ENCODE measurements at places on chromosomes 12 and 14. TPM values are rescaled to one million over a fixed set of nuclear protein-coding genes. Genes with fewer than 3 reads are reported as not detected.

- DNase-seq = peak; percentile 60
Measured at GRCh38 chr14:24815543-24815942, 181.6 kb upstream of the GZMB start.

DNA sequence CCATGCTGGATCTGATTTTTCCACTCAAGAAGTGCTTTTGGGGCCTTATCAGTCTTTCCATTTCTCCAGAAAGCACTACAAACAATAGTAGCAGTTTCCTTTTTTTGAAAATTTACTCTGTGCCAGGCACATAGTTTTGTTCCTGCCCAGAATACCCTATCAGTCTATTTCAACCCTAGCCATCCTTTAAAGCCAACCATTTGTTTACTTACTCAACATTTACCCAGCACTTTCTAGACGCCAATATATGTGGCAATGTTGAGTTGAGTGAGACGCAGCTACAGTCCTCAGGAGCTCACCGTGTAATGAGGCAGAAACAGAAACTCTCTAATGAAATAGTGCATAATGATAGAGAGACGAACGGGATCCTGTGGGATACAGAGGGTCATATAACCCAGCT, 32.9 kb upstream of the CHST11 start:
- DNase-seq = no peak

DNA sequence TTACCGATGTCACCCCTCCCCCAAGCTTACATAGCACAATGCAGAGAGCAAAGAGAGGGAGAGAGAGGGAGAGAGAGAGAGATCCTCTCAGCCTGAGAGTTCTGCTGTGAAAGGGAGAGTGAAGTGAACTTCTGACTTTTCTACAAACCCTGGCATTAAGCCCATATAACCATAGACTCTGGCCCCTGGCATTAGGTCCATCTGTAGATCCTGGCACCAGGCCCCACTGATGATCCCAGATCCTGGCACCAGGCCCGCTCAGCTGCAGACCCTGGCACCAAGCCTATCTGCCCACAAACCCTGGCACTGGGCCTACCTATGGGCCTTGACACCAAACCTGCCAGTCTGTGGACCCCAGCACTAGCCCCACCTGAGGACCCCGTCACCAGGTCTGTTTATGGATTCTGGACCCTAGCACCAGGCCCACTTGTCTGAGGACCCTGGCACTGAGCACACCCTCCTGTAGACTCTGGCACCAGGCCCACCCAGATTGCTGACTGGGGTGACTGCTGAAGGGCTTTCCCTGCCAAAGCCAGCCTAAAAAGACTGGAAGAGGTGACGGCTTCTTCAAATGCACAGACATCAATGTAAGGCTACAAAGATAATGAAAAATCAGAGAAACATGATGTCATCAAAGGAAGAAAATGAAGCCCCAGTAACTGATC, 14.5 kb upstream of the KRT83 start:
- DNase-seq = no peak

MIA2 gene
- total RNA-seq = 11.9 TPM

DNA sequence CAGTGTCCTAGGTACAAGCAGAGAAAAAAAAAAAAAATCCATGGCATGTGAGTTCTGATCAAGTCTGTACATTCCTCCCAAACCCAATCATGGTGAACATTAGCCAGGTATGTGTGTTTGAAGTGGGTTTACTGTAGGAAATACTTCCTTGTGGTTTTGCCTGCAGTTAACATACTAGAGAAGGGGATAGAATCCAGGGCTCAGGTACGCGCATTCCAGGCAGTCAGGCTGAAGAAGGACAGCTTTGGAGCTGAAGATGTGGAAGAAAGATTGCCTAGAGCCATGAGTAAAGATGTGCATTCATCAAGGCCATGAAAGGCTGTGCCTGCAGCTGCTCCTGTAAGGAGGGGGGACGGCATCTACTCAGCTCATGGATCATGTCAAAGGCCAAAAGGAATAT, 88.2 kb upstream of the NTF3 start:
- DNase-seq = peak; percentile 60

GRCh38 chr12:25840678-25841465, 117.6 kb upstream of the RASSF8 start:
- no peak for DNase-seq

DNA sequence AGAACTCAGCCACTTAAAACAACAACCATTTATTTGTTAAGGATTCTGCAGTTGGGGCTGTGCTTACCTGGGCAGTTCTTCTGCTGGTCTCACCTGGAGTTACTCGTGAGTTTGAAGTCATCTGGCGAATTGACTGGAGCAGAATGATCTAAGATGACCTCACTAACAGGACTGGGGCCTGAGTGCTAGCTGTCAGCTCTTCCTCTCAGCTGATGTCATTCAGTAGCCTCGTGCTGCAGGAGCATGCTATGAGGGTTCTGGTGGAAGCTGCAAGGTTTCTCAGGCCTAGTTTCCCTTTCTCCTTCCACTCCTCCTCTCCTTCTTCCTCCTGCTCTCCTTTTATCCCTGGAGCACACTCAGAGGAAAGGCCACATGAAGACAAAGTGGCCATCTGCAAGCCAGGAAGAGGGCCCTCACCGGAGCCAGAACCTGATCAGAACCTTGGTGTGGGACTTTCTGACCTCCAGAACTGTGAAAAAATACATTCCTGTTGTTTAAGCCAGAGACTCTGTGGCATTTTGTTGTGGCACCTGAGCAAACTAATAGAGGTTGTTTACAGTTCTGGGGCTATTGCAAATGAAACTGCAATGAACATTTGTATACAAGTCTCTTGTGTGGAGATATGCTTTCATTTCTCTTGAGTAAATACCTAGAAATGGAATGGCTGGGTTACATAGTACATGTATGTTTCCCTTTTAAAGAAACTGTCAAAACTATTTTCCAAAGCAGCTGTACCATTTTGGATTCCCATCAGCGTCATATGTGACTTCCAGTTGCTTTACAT, 21.9 kb upstream of the MAP3K9 start:
- no peak for DNase-seq

PTPRO gene
- 0.52 TPM for total RNA-seq

DNA sequence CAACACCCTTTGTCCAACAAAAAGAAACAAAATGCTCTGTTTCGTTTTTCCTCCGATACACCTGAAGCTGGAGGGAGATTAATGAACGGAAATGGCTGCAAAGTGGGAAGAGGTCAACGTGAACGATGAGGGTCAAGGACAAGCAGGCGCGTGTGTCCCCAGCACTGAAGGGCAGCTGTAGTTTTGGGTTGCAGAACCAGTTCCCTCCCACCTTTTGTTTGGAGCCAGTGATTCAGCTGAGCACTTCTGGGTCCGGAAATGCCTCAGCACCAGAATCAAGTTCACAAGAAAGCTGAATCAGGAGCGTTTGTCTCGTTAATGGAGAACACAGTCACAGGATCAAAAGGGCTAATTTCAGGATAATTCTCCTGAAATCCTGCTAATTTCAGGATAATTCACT, 51.1 kb upstream of the PWP1 start:
- no peak for DNase-seq

- peak; percentile 70 for DNase-seq
Measured at GRCh38 chr14:35989736-35990135, 163.6 kb downstream of the BRMS1L start.

GRCh38 chr12:125340791-125341190, 275.6 kb downstream of the AACS start:
- no peak for DNase-seq

DNA sequence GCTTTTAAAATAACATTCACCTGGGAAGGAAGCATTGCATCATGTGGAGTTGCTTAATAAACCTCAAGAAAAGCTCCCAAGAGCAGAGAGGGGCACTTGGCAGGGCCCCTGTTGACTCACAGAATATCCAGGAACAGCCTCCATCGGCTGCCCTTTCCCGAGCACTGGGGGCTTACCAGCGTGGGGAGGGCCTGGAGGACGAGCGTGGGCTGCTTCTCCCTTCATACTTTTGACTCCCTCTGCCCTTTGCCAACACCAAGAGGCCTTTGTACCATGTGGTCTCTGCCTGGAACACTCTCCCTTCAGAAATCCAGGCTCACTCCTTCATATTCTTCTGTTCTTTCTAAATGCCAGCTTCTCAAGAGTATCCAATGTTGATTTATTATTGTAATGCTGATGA, 492.1 kb upstream of the TMEM132C start:
- peak; percentile 77 for DNase-seq

PTGDR gene
- total RNA-seq = 0.42 TPM

- no peak for DNase-seq
Measured at GRCh38 chr12:38490941-38491340, 174.4 kb downstream of the ALG10B start.

- no peak for DNase-seq
Measured at GRCh38 chr12:109723311-109723881, 9.8 kb downstream of the FAM222A start.

DNA sequence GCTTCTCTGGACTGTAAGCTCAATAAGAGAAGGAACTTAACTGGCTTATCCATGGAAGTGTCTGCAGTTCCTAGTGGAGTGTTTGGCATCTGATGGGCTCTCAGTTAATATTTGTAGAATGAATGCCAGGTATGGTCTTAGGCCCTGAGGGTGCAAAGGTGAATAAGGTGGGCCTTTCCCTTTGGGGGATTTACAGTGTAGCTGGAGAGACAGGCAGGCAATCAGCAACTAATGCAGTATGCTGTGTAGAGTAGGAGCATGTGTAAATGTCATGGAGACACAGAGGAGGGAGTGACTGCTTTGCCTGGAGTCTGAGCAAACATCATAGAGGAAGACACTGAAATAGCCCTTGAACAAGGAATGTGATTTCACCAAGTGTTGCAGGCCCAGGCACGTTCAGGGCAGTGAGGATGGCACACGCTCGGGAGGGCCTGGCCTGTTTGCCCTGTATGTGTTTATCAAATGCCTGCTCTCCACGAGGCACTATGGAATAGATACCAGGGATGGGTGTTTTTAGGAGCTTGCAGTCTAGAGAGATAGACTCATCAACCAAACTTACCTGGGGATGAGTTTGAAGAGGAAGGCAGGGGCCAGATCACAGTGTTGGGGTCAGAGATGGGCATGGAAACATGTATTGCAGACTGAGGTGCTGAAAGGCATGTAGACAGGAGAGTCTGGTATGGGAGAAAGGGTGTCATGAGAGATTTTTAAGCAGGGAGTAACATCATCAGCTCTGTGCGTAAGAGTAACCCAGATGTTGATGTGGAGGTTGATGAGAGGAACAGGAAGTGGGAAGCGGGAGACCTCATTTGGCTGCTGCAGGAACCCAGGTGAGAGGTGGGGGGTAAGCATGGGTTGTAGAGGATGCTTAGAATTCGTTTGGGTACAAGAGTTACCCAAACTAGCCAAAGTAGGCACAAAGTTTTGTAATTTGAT, 54.1 kb downstream of the PLXNC1 start:
- DNase-seq = no peak
